HT1080 (cell line): ENCODE measurements at places on chromosomes 7 and 10. TPM values are rescaled to one million over a fixed set of nuclear protein-coding genes. Genes with fewer than 3 reads are reported as not detected.

SPDYE8 gene
- total RNA-seq: not detected in 2 replicates

TAS2R4 gene
- total RNA-seq: 0.14 and 0.63 TPM in 2 replicates

AKR1C3 gene
- total RNA-seq: 5.1 and 11.0 TPM in 2 replicates

PON1 gene
- total RNA-seq: not detected in 2 replicates

GJD4 gene
- total RNA-seq: not detected in 2 replicates

OPALIN gene
- total RNA-seq: not detected in 2 replicates

EGR2 gene
- total RNA-seq: not detected in 2 replicates

COL17A1 gene
- total RNA-seq: 14.2 and 17.7 TPM in 2 replicates

EN2 gene
- total RNA-seq: not detected in 2 replicates

OLAH gene
- total RNA-seq: not detected in 2 replicates

CDNF gene
- 0.10 and 0.77 TPM in 2 replicates for total RNA-seq

PON3 gene
- not detected in 2 replicates for total RNA-seq

ZNF746 gene
- 18.6 and 19.7 TPM in 2 replicates for total RNA-seq
